Forelimb muscle (tissue), 1 donor: ENCODE measurements at places on chromosomes 7 and 10. TPM values are rescaled to one million over a fixed set of nuclear protein-coding genes. Genes with fewer than 3 reads are reported as not detected.

GRCh38 chr7:41573015-41573414 lies 129.9 kb downstream of the INHBA start:
- DNase-seq = no peak

DNA sequence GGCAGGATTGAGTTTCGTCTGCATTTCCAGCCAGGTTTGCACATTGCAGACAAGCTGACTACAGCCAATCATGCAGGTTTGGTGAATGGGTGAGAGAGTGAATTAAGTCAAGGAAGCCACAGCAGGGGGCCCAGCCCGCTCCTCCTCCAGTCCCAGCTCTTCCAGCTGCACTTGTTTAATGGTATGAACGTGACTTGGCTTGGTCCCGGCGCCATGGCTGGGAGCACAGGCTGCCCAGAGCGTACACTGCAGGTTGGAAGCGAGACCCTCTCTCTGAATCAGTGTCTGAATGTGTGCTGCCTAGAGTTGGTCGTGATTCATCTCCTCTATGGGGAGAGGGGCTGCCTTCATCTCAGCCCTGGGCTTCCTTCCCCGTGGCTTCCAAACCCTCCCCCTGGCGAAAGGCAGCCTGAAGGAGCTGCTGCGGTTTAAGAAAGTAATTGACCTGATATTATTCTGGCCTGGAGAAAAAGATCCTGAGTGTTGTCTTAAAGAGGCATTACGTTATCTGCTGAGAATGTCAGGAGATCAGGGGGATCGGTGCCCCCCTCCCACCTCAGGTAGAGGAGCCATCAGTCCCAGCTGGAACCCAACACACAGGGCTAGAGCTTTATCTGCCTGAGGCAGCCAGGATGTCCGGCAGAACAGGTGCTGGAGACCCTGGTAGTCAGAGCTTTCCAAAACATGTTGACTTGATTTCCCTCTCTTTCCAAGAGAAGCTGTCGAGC lies 132.1 kb downstream of the COL26A1 start:
- no peak for DNase-seq

DNA sequence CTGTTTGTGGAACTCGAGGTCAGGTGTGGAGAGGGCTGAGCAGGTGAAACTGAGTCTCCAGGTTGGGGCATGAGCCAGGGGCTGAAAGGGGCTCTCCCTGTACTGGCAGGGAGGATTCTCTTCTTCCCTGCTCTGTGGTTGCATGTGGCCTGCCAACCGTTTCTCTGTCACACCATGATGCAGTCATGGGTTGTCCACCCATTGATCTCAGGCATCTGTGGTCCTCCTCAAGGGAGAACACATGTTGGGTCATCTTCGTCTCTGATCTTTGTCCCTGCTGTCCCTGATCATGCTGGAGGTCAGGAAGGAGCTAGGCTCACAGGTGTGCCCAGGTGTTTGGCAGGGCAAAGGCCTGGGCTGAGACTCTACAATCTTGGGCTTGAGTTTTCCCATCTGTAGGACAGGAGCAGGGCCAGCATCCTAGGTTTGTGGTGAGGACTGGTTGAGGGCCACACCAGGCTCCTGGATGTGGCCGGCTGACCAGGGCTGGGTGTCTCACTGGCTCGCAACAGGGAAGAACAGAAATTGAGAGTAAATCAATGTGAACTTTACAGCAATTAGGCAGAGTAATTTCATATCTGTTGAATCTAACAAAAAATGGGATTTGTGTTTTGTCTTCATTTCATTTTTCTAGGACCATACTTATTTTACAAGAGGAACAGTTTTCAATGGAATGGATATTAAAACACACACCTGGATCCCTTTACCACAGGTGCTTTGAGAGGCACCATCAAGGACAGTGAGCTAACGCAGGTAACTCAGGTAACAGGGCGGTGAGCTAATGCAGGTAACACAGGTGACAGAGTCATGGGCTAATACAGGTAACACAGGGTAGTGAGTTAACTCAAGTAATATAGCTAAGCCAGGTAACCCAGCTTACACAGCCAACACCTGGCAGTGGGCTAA lies 58.5 kb upstream of the IGFBP3 start:
- DNase-seq = no peak

GRCh38 chr7:157267516-157267915 lies 69.3 kb upstream of the DNAJB6 start:
- no peak for DNase-seq

GRCh38 chr7:44980393-44981034 lies 1.7 kb upstream of the MYO1G start:
- DNase-seq = no peak

GRCh38 chr7:54109501-54109900 lies 432.7 kb upstream of the VSTM2A start:
- DNase-seq = no peak

GRCh38 chr10:48599830-48600134 lies 5.1 kb downstream of the ARHGAP22 start:
- DNase-seq = no peak

C10orf62 gene
- 0.11 TPM for polyA plus RNA-seq

DNA sequence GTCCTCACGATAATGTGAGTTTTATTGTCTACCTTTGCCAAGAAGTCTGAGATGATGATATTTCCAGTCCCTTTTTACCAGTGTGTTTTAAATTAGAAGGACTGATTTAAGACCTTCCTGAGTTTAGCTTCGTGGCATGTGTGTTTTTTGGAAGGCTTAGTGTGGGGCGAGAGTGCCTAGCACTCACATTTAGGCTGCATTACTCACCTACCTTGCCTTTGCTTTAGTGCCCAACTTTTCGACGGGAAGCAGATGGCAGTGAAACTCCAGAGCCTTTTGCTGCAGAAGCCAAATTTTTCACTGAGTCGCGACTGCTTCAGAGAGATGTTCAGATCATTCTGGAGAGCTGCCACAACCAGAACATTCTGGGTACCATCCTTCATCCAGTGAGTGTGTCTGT lies 50.9 kb downstream of the SND1 start:
- no peak for DNase-seq

NME8 gene
- not detected for polyA plus RNA-seq

ZNF777 gene
- 8.9 TPM for polyA plus RNA-seq

SFTPA2 gene
- 0.15 TPM for polyA plus RNA-seq

DNA sequence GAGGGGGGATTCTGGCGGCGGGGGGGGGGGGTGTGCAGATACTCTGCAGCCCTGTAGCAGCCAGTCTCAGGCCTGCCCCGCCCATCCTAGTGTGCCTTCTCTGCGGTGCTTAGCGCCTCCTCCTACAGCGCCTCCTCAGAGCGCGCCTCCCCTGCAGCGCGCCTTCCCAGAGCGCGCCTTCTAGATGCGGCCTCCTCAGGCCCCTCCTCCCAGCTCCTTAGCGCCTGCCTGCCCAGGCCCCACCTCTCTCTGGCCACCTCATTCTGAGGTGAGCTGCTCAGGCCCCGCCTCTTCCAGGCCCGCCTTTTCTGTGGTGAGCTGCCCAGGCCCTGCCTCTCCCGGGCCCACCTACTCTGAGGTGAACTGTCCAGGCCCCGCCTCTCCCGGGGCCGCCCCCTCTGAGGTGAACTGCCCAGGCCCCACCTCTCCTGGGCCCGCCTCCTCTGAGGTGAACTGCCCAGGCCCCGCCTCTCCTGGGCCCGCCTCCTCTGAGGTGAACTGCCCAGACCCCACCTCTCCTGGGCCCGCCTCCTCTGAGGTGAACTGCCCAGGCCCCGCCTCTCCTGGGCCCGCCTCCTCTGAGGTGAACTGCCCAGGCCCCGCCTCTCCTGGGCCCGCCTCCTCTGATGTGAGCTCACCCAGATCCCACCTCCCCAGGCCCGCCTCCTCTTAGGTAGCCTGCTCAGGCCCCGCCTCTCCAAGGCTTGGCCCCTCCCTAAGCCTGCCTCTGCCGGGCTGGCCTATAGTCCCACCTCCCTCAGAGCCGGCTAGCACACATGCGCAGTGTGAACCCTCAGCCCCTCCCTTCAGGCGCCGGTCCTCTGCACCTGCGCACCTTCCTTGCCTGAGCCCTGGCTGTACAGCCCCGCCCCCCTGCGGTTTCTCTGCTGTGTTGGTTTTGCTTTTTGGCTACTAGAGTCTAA lies 2.1 kb upstream of the SGCE start:
- peak; percentile 68 for DNase-seq

DNA sequence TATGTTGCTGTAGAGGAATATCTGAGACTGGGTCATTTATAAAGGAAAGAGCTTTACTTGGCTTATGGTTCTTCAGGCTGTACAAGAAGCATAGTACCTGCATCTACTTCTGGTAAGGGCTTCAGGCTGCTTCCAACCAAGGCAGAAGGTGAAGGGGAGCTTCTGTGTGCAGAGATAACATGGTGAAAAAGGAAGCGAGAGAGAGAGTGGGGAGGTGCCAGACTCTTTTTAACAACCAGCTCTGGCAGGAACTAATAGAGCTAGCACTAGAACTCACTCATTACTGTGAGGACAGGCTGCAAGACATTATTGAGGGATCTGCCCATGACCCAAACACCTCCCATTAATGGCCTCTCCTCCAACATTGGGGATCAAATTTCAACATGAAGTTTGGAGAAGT lies 94.5 kb downstream of the KIF20B start:
- no peak for DNase-seq

DNA sequence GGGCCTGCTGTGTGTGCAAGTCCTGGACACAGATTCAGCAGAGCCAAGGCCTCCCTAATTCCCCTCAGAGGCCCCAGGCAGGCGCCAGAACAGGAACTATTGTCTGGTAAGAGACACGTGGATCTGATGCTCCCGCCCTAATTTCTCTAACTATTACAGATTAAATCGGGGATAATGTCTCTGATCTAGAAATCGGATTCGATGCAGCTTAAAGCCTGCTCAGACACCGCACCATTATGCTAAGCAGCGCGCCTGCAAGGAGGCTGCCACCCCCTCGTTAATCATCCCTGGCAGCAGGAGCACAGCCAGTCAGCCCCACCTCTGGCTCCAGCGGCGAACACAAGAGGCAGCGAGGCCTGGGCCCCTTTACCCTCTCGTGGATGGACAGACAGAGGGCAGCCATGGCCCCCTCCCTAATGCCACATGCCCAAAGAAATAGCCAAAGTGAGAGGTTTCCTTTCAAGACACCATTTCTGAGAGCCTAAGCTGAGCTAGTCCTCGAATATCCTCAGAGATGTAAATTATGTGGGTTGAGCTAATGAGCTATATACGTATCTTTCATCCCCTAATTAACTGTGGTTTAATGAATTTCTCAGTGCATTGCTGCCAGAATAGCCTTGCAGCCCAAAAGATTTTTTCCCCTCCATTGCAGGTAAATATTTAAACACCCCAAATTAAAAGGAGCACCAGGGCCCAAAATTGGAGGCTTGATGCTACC lies 122.1 kb downstream of the GRID1 start:
- DNase-seq = no peak
